ENCODE measurements at places on chromosomes 6 and 20.
A peak's percentile ranks its signal among the peaks of the same experiment; 100 is the strongest.

DNA sequence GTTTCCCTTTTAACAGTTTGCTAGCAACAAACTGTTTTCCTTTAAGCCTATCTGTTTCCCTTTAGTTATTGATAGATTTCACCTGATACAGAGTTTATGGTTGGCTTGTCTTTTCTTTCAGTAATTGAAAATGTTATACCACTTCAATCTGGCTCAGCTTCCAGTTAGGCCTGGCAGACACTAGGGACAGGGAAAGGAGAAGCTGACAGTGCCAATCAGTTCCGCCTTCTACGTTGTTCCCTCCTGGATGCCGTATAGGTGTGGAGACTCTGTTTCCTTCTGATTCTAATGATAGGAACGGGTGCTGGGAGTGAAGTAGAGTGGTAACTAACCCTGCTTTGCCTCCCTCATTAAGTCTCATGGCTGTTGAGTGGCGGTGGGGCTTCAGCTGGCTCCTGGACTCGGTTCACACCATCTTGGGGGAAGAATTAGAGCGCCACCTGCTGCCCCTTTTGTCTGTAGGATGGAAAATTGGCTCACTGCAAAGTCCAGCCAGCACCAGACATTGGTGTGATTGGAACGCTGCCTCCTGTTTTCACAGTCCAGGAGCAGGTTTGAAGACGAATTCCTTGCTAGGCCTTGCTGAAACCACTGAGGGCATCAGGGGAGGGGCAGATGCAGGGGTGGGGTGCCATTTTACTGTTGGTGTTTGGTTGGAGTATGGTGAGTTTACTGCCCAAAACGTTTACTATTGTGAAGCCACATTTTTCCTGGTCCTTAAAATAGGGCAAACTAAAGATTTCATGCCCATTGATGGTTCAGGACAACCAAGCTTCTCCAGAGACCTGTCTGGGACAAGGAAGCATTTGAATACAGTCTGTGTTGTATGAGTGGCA is 1729.5 kb downstream of the GRIK2 start:
- DNase-seq, result peak; percentile 53

- peak; percentile 34 for DNase-seq
These were observed 8.9 kb upstream of the IGF2R start for GRCh38 chr6:159959976-159960384.

DNA sequence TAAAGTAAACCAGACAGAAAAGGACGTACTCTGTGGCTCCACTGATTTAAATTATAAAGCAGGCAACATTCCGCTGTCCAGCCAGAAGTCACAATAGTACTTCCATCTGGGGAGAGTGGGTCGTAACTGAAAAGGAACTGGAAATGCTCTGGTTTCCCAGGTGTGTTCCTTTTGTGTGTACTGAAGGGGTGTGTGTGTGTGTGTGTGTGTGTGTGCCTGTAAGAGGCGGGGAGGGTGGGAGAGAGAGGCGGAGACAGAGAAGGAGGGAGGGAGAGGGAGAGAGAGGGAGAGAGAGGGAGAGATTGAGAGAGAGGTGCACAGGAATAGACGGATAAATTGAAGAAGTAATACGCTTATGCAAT is 178.4 kb upstream of the ZNF184 start:
- DNase-seq, result no peak

- no peak for DNase-seq
These were observed 844 bp downstream of the WFDC2 start for GRCh38 chr20:45470262-45470931.

DNA sequence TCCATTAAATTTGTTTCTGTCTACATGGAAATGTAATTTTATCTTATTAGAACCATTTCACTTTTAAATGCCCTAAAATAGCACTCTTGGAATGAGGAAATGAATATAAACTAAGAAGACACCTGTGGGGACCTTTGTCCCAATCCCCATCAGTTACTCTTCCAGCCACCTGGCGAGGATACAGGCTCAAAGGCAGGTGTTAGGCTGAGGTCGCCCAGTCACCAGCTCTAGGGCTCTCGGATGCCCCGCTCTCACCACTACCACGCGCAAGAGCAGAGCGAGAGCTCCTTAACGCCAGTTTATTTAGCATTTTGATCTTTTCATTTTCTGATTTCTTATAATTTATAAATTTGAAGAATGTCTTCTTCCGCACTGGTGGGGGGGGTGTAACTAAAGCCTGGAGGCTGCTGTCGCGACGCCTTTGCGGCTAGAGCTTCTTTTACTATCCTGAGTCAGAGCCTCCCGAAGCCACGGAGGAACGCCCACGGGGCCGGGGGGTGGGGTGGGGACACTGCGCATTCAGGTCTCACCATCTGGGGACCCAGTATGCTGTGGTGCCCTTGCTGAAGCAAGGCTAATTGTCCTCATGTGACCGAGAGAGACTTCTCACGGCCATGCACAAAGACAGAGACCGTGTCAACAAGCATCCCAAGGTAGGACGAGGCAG is 38.7 kb upstream of the AFDN start:
- no peak for DNase-seq

DNA sequence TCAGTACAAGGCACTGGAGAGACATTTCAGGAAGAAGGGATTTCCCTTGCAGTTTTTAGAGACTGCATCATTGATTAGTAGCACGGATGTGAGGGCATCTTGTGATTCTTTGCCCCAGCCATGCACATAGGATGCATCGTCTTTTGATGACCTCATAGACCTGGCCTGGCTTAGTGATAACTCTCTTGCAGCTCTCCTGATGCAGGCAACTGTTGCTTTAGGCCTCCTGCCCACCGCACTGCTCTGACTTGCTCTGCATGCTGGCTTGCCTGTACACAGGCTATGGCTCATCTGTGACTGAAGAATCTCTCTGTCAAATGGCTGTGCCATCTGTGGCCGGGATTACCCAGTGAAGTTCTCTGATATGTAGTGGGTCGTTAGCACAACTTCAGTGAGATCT is 207.7 kb upstream of the PTCHD4 start:
- peak; percentile 30 for DNase-seq

GRCh38 chr20:10603971-10604864 is 69.6 kb downstream of the JAG1 start:
- peak; percentile 90 for DNase-seq

GRCh38 chr6:76351275-76351674 is 278.8 kb upstream of the IMPG1 start:
- no peak for DNase-seq

GRCh38 chr6:158780988-158781691 is 38.0 kb downstream of the EZR start:
- DNase-seq, result no peak

- DNase-seq, result peak; percentile 43
These were observed 306.4 kb downstream of the COL12A1 start for GRCh38 chr6:74899416-74899815.

- DNase-seq, result peak; percentile 45
These were observed 103.4 kb downstream of the LRRC1 start for GRCh38 chr6:53898026-53898795.

DNA sequence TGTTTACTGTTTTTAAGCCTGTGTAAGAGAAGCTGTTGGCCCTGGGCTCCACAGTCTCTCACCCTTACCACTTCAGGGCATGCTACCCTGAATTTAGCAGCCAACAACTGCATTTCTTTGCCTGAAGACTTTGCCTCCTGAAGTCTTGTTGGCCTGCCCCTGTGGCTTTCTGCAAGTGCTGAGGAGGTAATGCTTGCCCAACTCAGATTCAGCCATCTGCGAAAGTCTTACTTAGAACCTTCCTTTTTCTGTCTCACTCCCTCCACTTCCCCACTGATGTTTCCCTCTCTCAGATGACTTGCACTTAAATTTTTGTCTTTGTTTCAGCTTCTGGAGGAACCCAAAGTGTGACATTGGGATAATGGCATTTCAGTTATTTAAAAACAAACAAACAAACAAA is 11.8 kb upstream of the IBTK start:
- no peak for DNase-seq

DNA sequence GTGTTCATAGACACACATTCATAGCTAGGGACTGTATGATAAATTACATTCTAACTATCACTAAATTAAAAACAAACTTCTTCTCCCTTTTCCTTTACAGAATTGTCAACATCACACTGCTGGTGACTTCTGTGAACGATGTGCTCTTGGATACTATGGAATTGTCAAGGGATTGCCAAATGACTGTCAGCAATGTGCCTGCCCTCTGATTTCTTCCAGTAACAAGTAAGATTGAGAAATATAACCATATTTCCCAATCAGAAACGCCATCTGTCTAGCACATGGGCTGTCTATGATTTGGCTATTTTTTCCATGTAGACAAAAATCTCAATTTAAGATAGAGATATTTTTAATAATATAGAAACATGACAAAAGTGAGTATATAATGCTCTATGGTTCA is 367.7 kb downstream of the ARHGAP18 start:
- DNase-seq, result peak; percentile 60

- DNase-seq, result no peak
These were observed 78.6 kb downstream of the AIG1 start for GRCh38 chr6:143139239-143139784.

DNA sequence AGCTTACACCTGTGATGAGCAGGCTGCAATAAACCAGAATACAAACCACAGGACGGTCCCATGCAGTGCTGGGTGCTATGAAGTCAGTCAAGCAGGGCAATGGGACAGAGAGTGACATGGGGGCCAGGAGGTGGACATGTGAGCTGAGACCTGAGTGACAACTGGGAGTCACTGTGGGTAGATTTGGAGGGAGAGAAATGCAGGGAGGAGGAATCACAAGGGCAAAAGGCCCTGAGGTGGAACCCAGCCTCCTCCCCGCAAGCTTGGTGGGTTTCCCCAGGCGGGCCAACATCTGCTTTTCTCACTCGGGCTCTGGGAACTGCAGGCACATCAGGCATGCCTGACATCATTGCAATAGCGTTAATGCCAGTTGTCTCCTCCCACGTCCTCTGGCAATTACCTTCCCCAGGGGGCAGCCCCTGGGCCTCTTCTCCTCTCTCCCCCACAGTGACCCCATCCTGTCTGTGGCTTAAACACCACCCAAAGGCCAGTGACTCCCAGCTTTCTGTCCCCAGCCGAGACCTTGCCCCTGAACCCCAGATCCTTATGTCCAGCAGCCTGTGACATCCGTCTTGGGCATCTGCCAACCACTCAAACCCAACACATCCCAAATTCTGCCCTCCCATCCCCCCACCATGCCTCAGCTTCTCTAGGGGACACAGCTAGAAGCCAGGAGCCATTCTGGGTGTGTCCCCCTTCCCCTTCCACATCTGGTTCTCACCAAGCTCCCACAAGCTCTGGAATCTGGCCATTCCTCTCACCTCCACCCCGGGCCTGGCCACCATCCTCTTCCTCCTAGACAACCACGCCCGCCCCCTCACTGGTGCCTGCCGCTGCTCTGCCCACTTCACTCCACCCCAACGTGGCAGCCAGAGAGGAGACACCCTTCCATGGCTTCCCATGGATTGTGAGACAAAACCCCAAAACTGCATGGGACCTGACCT is 28.2 kb downstream of the PDRG1 start:
- DNase-seq, result no peak

DNA sequence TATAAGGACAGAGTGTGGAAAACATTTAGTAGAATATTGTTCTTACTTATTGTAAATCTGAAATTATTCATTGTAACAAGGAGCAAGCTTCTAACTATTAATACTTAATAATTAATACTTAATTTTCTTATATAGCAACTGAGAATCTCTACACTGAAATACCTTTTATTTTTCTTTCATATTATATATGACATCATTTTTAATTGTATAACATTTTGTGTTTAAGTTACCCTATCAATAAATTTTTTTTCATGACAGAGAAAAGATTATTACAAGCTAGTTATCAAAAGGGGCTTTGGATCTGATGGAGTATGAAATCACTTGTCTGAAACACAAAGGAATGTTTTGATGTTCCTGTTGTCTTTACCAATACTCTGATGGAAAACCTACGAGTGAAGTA is 72.2 kb upstream of the CNKSR3 start:
- no peak for DNase-seq

DNA sequence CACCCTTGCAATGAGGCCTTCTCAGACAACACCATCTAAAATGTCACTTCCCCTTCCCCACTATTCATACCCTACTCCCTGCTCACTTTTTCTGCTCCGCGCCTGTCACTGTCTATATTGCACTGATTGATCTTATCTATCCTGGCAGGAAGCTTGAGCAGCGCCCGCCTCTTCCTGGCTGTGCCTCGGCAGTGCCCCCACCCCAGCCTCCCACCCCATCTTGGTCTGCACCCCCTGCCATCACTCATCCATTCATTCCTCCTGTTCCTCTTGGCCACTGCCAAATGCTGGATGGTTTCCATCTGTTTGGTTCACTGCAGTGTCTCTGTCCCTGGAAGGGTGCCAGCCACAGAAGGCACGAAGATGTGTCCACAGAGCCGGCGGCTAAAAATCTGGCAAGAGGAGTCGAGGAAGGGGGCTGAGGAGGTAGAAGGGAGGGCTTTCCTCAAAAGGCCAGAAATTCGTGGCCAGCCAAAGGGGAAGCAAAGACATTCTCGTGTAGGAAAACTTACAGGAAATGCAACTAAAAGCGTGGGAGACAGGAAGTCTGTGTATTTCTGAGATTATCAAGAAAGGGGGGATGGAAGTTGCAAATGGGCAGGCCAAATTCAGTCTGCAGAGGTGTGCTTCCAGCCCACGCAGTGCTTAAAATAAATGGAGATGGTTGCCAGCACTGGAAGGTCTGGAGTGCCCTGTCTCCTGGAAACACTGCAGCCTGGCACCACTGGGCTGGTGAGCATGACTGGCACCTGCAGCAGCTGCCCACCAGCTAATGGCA is 27.6 kb downstream of the SYNJ2 start:
- DNase-seq, result peak; percentile 89

DNA sequence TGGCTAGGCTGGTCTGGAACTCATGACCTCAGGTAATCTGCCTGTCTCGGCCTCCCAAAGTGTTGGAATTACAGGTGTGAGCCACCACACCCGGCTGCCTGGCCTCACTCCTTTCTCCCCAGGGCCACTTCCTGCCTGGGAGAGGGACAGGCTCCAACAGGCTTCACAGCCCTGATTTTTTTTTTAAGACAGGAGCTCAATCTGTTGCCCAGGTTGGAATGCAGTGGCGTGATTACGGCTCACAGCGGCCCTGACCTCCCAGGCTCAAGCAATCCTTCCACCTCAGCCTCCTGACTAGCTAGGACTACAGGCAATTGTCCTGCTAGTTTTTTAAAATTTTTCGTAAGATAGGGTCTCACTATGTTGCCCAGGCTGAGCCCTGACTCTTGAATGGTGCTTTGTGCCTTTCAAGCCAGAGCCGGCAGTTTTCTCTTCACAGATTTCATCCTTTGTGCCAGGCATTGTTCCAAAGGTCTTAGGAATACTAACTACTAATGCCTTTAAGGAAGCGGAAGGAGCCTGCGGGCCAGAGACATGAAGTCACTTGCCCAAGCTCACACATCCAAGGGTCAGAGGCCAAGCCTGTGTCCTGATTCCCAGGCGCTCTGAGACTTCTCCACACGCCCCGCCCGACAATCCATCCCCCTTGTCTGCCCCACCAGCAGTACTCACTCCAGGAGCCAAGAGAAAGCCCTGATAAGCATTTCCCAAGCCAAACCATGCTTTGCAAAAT is 19.2 kb downstream of the CAPN11 start:
- peak; percentile 26 for DNase-seq

- DNase-seq, result no peak
These were observed 38.7 kb upstream of the SMIM28 start for GRCh38 chr6:138339024-138339423.
